ENCODE measurements at places on chromosomes 3 and 15.

DNA sequence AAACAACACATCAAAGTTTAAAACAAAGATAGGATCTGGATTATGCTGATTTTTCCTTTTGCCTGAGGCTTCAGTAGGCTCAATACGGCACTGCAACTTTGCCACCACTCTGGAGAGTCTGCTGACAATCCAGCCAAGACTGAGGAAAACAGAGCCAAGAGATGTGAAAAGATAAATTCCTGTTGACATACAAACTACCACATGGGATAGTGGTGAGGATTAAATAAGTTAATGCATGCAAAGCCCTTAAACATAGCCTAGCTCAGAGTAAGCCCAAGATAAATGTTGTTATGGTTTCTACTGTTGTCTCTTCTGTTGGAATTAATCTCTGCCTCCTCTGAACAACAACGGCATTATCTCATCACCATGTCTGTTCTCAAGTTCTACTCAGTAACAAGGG is 245.9 kb upstream of the LMCD1 start:
- DNase-seq, result no peak

DNA sequence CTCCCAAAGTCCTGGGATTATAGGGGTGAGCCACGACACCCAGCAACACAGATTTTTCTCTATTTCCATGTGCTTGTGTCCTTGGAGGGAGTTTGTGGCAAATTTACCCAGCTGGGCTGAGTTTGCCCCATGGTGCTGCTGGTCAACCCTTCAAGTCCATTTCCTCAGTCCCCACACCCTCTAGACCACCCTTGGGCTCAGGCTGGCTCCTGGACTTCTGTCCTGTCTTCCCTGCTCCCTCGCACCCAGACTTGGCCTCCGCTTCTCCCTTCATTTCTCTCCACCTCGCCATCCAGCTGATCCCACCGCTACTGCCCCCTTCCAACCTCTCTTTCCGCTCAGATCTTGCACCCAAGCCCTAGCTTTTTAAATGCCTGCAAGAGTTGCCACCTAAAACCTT is 7.3 kb upstream of the RHOV start:
- DNase-seq, result no peak

- DNase-seq, result no peak
Measured at GRCh38 chr15:55250392-55250791, 39.2 kb downstream of the RAB27A start.

DNA sequence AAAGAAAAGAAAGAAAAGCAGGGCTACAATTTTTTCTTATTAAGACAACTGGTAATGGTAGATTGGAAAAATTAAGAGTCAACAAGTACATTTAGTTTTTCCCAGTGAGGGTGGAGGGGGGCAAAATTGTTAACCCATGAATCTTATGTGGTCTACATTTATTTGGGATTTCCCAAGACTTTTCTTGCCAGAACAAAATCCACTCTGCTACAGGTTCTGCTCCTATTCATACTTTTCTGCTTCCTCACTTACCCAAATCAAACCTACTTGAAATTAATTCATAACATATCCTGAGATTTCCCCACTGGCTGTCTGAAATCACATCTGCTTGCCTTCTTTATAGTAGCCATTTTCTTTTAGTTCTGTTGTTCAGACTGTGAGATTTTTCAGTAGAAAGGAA is 41.1 kb downstream of the VGLL3 start:
- no peak for DNase-seq

- no peak for DNase-seq
Measured at GRCh38 chr3:156406393-156406792, 148.5 kb downstream of the SSR3 start.

- no peak for DNase-seq
Measured at GRCh38 chr3:178359728-178360127, 176.5 kb upstream of the KCNMB2 start.

- DNase-seq, result no peak
Measured at GRCh38 chr3:45917146-45917898, 25.9 kb upstream of the CXCR6 start.

- DNase-seq, result no peak
Measured at GRCh38 chr3:110749006-110749405, 322.6 kb upstream of the NECTIN3 start.

DNA sequence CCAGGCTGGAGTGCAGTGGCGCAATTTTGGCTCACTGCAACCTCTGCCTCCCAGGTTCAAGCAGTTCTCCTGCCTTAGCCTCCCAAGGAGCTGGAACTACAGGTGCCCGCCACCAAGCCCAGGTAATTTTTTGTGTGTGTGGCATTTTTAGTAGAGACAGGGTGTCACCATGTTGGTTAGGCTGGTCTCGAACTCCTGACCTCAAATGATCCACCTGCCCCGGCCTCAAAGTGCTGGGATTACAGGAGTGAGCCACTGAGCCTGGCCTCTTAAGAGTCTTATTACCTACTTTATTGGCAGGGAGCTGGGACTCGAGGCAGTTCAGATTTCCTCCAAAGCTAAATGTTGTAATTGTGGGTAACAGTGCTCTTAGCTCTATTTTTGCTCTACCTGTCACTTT is 16.4 kb downstream of the PXYLP1 start:
- no peak for DNase-seq

All from stimulated activated CD4-positive, alpha-beta T cell treated with anti-CD3 and anti-CD28 coated beads, Interleukin-12 subunit alpha, Interleukin-12 subunit beta, amount 100 ng/mL, for 24 hours (primary cell).